ENCODE measurements at places on chromosomes 2 and 18.
A peak's percentile ranks its signal among the peaks of the same experiment; 100 is the strongest.

- DNase-seq = no peak
Observed at GRCh38 chr2:7879483-7879835, 802.4 kb upstream of the ID2 start.

DNA sequence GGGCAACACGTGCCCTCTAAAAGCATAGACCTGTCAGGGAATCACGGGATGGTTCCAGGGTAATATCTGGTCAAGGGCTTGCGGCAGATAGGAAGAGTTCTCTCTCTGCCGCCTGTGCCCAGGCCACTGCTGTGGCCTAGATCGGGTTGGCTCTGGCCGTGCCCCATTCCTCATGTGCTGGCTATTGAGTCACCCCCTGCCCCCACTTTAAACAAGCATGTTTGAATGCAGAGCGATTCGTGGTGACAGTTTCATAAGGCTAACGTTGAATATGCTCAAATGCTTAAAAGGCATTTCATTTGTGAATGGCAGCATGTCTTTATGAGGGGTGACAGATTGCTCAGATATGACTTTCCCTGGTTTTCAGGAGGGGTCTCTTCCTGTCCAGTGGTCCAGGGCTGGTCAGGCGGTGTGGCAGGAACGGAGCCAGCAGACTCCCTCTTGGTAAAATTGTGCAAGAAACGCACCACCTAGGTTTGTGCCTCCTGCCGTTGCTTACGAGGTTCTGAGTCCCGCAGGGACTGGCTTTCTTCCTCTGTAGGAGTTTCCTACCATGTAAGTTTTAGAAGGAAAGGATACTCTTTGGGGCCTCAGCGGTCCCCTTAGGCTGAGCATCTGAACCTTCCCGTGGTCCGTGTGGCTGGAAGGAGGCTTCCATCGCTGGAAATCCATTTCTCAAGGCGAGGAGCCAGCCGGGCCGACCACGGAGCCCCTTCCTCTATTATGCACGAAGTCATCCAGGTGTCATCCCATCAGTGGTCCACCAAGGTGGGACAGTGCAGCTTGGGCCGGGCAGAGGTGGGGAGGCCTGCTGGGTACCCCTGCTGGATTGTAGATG is 50.2 kb downstream of the AGAP1 start:
- no peak for DNase-seq

GRCh38 chr18:28404694-28405093 is 227.8 kb upstream of the CDH2 start:
- DNase-seq = no peak

- no peak for DNase-seq
Observed at GRCh38 chr18:48749768-48750167, 201.0 kb downstream of the SMAD7 start.

GRCh38 chr2:201132518-201132917 is 16.6 kb downstream of the CFLAR start:
- DNase-seq = peak; percentile 73

DNA sequence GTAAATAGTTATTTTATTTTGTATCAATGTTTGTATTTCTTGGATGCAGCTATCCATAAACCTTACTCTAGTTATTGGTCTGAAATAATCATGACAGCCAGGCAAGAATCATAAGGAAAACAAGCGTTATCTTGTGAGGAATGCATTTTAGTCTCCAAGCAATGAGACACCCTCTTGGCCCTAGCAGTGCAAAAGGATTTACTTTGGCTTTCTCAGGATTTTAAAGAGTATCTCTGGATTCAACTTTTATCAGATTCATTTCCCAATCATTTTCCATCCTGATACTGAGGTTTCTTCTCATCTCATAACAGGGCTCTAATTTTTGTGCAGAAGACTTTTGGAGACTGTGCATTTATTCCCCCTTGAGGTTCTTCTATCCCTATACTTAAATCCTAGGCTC is 480.8 kb downstream of the TMX3 start:
- no peak for DNase-seq

DNA sequence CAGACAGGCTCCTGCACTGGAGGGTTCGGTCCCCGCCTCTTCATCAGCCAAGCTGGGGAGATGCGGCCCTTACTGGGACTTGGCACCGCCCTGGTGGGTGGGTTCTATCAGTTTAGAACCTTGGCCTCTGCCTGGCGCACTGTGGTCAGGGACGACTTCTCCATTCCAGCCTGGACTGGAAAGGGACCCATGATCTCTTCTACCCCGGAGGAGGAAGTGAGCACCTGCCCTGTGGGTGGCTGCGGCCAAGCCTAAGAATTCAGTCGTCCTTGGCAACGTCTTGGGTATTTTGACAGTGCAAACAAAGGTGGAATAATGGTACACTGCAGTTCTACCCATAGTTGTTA is 106.9 kb upstream of the CD302 start:
- DNase-seq = no peak

- no peak for DNase-seq
Observed at GRCh38 chr2:202883987-202884675, 12.6 kb upstream of the ICA1L start.

- DNase-seq = no peak
Observed at GRCh38 chr2:27378096-27378808, 2.3 kb downstream of the ZNF513 start.

GRCh38 chr2:54899576-54900200 is 150.6 kb downstream of the RTN4 start:
- peak; percentile 4 for DNase-seq

- no peak for DNase-seq
Observed at GRCh38 chr2:183564726-183565125, 440.5 kb downstream of the NUP35 start.

DNA sequence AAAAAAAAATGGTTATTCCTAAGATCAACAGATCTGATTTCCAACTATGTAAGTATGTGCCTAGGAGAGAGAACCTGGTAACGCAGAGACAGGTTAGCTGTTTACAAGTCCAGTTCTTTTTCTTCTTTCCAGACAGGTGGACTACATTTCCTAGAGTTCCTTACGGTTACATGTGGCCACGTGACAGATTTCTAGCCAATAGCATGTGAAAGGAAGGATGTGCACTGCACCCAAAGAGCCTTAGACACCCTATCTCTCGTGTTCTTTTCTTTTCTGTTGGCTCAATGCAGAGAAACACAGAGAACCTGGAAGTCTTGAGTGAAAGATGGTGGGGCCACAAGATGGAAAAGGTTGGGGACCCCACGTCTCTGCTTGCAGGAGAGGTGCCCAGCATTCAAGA is 375.9 kb downstream of the TNS1 start:
- no peak for DNase-seq

GRCh38 chr2:109450574-109451273 is 163.0 kb downstream of the SEPTIN10 start:
- no peak for DNase-seq

DNA sequence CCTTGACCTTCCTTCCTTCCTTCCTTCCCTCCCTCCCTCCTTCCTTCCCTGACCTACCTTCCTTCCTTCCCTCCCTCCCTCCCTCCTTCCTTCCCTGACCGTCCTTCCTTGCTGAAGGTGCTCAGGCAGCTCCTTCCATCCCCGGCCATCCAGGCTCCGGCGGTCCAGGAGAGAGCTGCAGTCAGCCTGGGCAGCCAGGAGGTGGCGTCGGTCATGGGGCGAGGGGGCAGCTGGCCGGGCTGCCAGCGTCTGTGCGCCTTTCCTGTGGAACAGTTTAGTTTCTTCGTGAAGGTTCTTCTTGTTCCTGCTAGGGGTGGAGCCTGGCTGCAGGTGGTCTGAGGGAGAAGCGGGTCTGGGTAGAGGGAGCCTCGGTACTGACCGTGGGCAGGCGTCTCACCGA is 15.7 kb downstream of the GPR35 start:
- no peak for DNase-seq

Measured in activated CD4-positive, alpha-beta T cell treated with anti-CD3 and anti-CD28 coated beads, Interleukin-2, Interleukin-4, amounts not matched to agents 100 ng/mL and 50 ng/mL, durations not matched to agents 16 hours and 8 hours (primary cell).